Occipital lobe (tissue), 3 donors: ENCODE measurements at places on chromosomes 7 and 10.
A peak's percentile ranks its signal among the peaks of the same experiment; 100 is the strongest.

DNA sequence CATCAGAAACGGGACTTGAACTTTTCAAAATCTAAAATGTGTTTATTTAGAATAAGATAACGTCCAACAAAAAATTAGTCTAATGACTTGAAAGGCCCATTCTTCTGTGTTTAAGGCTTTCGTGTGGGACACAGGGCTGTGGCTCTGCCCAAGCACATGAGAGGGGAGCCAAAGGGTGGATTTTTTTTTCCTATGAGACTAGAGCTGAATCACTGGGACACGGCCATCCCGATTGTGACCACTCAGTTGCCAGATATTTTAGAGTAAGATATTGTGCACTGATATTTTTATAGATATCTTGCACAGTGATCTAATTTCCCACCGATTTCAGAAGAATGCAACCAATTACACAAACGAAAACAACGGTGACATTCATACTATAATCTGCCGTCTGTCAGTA is 99.9 kb downstream of the ANK3 start:
- DNase-seq, result no peak

DNA sequence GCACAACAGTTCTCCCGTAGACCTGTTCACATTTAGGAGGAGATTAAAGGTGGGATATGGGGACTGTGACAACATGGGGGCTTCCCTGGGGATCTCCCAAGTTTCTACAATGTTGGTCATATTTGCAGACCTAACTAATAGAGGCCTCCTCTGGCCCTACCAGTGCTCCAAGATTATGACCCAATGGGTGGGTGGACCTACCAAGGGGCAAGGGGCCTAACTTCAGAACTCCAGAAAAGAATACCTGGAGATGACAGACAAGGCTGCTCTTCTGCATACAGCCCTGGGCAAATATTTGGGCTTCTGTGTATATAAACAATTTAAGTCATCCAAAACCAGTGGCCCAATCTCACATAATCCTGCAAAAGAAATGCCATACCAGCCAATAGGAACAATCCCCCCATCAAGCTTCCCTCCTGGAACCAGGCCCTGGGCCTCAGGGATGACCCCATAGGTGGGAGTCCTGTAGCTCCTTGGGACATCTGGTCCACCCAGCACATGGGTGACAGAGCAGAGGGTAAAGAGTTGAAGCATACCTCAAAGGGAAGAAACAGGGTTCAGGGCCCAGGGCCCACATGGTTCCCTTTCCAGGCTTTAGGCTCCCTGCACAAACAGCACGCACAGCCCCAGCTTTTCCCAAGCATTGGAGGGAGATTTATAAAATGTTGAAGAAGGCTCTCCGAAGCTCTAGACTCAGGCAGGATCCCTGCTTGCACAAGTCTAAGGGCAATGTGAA is 86.1 kb upstream of the CHST15 start:
- no peak for DNase-seq

- DNase-seq, result peak; percentile 67
These were observed 16.1 kb upstream of the PALD1 start for GRCh38 chr10:70462349-70462984.

DNA sequence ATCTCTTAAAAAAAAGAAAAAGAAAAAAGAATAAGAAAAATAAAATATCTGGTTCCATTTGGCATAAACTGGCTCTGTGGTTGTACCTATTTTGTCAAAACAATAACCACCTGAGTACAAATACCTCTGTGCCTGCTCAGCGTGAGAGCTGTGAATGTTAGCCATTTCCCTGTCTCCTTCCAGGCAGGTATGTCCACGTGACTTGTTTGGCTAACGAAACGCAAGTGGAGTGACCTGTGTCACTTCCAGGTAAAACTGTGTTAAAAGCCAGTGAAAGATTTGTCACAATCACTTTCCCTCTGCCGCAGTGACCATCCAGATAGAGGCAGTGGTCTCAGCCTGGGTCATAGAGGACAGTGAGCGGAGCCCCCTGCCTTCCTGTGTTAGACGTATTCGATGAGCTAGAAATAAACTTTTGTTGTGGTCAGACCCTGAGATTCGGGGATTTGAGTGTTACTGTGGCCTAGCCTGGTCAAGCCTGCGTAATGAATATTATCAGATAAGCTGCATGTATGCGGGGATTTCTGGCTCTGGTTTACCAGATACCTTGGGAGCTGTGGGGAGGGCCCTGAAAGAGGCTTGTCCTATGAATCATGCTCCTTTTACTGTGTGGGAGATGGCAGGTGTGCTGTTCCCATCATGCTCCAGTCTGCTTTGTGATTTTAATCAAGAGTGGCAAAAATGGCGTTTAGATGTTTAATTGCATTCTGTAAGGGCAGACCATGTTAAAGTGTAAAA is 3.8 kb downstream of the PTER start:
- DNase-seq, result no peak

- DNase-seq, result no peak
These were observed 260.7 kb downstream of the BMPER start for GRCh38 chr7:34165927-34166550.

GRCh38 chr7:157643525-157643970 is 306.7 kb downstream of the DNAJB6 start:
- no peak for DNase-seq

- DNase-seq, result no peak
These were observed 349.5 kb upstream of the NFE2L3 start for GRCh38 chr7:25802473-25802872.

GRCh38 chr10:78774999-78775711 is 293.6 kb upstream of the ZMIZ1 start:
- DNase-seq, result no peak

GRCh38 chr10:16519250-16519907 is 2.3 kb downstream of the C1QL3 start:
- no peak for DNase-seq

GRCh38 chr10:71380841-71381240 is 15.9 kb upstream of the CDH23 start:
- no peak for DNase-seq

GRCh38 chr7:158541346-158542010 is 46.1 kb downstream of the PTPRN2 start:
- DNase-seq, result peak; percentile 30

- DNase-seq, result no peak
These were observed 38.1 kb downstream of the COL1A2 start for GRCh38 chr7:94432817-94433216.

DNA sequence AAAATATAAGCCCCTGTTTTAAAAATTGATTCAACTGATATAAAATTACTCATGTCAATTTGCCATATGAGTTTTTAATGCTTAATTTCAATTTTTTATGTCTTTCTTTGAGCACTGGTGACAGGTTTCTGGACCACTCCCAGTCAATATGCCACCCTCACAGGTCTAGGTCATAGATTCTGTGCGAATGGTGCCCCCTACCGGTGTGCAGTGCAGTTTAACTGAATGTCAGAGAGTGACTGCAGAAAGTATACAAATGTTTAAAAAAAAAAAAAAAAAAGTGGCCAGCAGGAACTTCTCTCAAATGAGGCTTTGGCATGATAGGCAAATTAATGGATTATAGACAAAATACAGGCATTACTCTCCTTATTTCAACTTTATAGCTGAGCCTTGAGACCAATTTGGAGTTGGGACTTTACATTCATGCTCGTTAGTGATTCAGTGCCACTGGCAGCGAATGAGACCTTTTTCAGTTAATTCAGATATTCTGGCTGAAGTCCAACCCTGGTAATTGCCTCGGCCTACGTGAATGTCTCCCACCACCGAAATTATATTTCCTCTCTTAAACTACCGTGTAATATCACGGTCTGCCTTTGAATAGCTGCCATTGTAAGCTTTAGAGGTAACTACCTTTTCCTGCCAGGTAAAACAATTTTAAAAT is 427.6 kb downstream of the PHTF2 start:
- DNase-seq, result peak; percentile 3

GRCh38 chr7:44884621-44885393 is 523 bp downstream of the PURB start:
- DNase-seq, result peak; percentile 21

DNA sequence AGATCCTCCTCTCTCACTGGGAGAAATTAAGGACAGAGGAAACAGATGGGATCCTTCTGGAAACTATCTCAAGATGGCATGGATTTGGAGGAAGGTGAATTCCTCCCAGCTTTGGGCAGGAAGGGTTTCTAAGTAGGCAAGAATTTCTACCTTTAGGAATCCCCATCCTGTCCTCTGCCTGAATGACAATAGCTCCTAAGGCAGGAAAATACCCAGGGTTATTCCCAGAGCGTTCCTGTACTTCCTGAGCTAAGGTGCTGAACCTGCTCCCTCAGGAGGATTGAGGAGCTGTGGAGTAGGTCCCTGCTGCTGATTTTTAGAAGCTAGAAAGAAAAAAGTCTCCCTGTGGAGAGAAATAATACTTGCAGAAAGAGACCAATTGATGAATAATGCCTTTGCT is 568 bp downstream of the MGAM2 start:
- no peak for DNase-seq

- DNase-seq, result no peak
These were observed 22.2 kb upstream of the FAM171A1 start for GRCh38 chr10:15393139-15393825.

DNA sequence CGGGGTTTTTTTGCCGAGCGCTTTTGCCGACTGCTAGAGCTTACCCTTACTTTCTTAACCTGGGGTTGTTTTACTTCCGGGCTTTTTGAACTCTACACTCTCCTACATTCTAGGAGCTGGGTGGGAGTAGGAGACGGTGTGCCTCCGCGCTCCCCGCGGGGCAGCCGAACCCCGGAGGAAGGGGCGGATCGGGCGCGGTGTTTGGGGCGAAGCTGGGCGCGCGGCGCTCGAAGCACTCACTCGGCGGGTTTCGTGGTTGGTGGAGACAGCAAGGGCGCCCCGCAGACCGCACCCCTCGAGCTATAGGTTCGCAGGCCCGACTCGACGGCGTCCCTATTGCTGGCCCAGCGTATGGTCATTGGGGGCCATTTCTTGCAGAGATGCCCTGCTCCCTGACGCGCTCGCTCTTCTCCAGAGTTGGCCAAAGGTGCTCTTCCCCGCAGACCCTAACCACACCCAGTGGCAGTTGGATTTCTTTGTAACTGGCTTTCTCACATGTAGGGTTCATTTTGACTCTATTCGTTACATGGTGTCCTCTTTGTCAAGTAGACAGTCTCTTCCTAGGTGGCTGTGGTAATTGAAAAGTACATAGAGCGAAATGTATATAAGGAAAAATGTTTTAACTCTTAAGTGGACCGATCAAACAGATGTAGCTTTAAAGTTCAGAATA is 364 bp downstream of the ZNF518A start:
- DNase-seq, result no peak

- no peak for DNase-seq
These were observed 78.9 kb downstream of the SRI start for GRCh38 chr7:88140947-88141346.

GRCh38 chr7:102270178-102270887 is 16.3 kb upstream of the SH2B2 start:
- DNase-seq, result peak; percentile 25

- no peak for DNase-seq
These were observed 238.5 kb downstream of the SEMA3A start for GRCh38 chr7:83956104-83956503.

GRCh38 chr10:77228559-77228958 is 409.0 kb downstream of the KCNMA1 start:
- DNase-seq, result no peak

GRCh38 chr7:80636709-80637108 is 1.7 kb upstream of the CD36 start:
- no peak for DNase-seq

DNA sequence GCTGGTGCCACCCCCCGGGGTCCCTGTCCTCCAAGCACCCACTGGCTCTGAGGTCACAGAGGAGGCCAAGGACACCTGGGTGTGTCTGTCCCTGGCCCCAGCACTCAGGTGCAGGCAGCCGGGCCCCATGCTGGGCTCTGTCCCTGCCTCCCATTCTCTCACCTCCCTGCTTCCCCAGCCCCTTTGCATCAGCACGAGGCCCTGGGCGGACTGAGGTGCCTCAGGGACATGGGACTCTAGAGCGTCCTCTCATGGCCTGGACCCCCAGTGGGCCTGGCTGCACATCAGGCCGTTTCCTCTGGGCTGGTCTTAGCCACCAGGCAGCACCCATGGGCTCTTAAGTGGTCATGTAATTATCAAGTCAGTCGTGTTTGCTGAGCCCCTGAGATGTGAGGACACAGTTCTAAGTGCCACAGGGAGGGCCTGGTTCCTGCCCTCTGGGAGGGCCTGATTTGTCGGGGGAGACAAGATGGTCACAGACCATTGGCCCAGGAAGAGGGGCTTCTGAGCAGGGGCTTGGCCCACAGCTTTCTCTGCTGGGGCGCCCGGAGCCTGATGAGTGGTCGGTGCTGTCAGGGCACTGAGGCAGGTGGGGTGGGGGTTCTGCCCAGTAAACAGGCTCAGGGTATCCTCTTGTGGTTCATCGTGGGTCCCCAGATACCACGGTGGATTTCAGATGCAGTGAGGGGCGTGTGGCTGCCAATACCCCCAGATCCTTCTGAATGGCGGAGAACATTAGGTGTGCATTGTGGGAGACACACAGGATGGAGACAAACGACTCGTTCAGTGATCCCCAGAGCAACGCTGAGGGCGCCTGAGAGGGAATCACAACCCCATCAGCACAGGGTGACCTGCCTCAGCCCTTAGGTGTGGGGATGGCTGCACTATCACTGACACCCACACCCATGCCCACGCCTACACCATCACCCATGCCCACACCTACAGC is 152.5 kb downstream of the WDR37 start:
- DNase-seq, result no peak

GRCh38 chr7:131327049-131327625 is 539 bp upstream of the MKLN1 start:
- DNase-seq, result peak; percentile 45

DNA sequence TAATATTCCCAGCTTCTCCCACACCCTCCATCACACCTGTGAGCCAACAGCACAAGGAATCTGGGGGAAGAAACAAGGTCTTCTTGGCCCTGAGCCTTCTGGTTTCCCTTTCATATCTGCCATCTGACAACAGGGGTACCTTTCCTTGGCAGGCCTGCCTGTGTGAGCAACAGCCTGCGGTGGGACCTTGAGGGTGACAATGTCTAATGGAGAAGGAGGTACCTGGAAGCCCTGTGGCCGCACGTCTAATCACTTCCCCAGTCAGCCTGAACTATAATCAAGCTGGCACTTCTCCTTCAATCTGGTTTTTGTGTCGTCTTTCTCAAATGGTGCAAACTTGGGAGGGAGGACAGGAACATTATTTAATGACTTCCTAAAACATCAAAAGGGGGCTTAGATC is 41.2 kb downstream of the NRCAM start:
- DNase-seq, result no peak

- no peak for DNase-seq
These were observed 41.0 kb upstream of the SLC29A3 start for GRCh38 chr10:71277914-71278665.
